Myometrial cell (primary cell): ENCODE measurements at places on chromosomes 7 and 10. TPM values are rescaled to one million over a fixed set of nuclear protein-coding genes. Genes with fewer than 3 reads are reported as not detected.

The GPR15LG gene
- not detected in 2 replicates for total RNA-seq

The VWA2 gene
- not detected in 2 replicates for total RNA-seq

The PRKG1 gene
- 0.71 and 2.6 TPM in 2 replicates for total RNA-seq

The SLC29A4 gene
- 0.86 and 1.6 TPM in 2 replicates for total RNA-seq

The GIMAP5 gene
- not detected in 2 replicates for total RNA-seq

The SDK1 gene
- total RNA-seq, result 0.89 and 2.0 TPM in 2 replicates

The CTAGE15 gene
- total RNA-seq, result not detected in 2 replicates

The CCM2 gene
- 52.6 and 68.6 TPM in 2 replicates for total RNA-seq

The ADRB1 gene
- not detected in 2 replicates for total RNA-seq

The CALML5 gene
- total RNA-seq, result not detected in 2 replicates

The CCSER2 gene
- 16.0 and 16.1 TPM in 2 replicates for total RNA-seq

The ING3 gene
- total RNA-seq, result 7.6 and 8.9 TPM in 2 replicates

The NUTM2D gene
- total RNA-seq, result 0.71 and 4.6 TPM in 2 replicates

The MYH16 gene
- total RNA-seq, result not detected in 2 replicates

The EGFR gene
- 33.5 and 34.9 TPM in 2 replicates for total RNA-seq

The GSDME gene
- 55.1 and 79.9 TPM in 2 replicates for total RNA-seq

The ATXN7L1 gene
- total RNA-seq, result 3.7 and 8.9 TPM in 2 replicates
